Stromal cell of bone marrow (primary cell): ENCODE measurements at places on chromosomes 16 and 17.

- no peak for DNase-seq
These were observed 204.6 kb downstream of the SLC39A11 start for GRCh38 chr17:72887917-72888316.

DNA sequence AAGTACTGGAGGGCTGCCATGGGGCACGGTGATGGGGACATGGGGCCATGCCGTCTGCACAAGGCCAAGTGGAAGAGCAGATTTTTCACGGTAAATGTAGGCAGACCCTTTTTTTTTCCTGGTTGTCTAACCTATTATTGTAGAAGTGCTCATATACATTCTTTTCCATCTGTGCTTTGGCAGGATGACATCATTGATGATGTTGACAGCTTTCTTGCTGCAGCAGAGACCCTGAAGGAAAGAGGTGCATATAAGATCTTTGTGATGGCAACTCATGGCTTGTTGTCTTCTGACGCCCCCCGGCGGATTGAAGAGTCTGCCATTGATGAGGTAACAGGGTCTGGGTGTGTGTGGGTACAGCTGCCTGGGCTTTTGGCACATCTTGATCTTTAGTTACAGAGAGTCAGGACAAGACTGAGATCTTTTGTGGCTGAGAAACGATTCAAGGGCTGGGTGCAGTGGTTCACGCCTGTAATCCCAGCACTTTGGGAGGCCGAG is 23.3 kb upstream of the SLC5A10 start:
- no peak for DNase-seq

GRCh38 chr16:55401046-55401445 is 77.0 kb downstream of the IRX6 start:
- no peak for DNase-seq

GRCh38 chr17:31535581-31535981 is 144.1 kb downstream of the RAB11FIP4 start:
- DNase-seq = no peak

- no peak for DNase-seq
These were observed 28.5 kb downstream of the GLG1 start for GRCh38 chr16:74578433-74578832.

DNA sequence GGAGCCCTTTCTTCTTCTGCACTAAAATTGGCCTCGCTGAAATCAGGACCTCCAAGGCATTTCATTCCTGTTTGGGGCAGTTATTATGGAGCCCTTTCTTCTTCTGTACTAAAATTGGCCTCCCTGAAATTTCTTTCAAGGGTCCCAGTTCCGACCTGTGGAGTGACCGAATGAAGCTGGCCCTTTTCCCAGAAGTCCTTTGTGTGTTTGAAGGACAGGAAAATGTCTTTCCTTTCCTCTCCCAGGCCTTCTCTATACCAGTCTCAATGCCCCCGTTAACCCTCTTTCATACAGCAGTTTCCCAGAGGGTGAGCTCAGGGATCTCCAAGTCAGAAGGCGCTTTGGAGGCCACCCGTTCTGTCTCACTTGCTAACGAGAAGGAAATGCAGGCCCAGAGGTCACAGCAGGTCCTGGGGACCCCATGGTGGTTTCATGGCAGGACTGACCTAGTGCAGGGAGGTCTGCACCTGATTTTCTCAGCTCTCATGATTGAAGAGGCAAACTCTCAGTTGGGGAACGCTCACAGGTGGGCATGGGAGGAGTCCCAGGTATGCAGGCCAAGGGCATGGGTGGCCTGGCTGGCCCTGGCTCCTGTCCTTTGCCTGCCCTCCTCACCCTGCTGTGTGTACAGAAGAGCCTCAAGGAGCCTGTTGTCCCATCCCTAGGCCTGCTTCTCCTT is 37.1 kb upstream of the DOC2B start:
- DNase-seq = no peak

- DNase-seq = peak; percentile 95
These were observed 24.3 kb upstream of the LASP1NB start for GRCh38 chr17:38900978-38901656.

DNA sequence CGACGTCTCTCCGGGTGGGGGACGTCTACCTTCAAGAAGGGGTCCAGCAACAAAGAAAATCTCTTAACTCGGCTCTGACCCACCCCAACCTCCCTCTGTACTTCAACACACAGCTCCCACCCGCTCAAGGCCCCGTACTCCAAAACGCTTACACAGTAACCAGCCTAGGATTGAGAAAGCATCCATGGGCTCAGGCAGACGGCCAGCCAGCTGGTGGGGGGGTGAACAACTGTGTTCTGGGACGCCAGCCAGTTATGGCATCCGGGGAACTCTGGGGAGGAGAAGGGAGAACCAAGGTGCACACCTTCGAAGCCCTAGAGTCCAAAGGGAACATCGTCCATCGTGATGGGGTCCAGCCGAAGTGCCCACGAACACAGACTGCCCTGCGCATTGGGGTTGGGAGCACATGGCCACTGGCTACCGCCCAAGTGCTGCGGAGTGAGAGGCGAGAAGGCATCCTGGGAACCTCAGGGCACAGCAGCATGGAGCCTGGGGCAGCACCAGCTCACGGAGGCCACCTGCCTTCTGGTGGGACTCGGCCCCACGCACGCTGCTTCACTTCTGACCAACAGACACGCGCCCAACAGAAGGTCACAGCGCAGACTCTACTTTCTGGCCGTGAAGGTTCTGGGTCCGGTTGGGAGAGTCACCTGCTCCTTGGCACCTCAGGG is 14.3 kb downstream of the SLC16A3 start:
- peak; percentile 65 for DNase-seq

GRCh38 chr16:78352184-78352583 is 252.7 kb downstream of the WWOX start:
- no peak for DNase-seq

- DNase-seq = no peak
These were observed 17.7 kb downstream of the KNOP1 start for GRCh38 chr16:19700319-19700781.

DNA sequence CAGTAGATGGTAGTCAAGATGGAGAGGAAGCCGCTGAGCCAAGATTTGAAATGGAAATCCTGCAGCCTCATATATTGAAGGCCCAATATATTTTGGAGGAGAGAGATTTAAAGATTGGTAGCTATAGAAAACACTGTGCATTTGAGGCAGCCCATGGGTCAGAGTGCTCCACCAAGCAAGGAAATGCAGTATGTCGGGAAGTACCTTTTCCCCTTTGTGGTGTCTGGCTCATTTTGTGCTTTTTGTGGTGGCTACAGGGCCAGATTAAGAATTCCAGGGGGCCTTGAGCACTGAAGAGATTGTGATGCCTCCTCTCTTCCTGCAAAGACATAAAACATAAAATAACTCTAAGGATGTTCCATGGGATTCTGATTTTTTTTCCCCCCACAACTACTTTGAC is 39.6 kb downstream of the CDRT15 start:
- no peak for DNase-seq

DNA sequence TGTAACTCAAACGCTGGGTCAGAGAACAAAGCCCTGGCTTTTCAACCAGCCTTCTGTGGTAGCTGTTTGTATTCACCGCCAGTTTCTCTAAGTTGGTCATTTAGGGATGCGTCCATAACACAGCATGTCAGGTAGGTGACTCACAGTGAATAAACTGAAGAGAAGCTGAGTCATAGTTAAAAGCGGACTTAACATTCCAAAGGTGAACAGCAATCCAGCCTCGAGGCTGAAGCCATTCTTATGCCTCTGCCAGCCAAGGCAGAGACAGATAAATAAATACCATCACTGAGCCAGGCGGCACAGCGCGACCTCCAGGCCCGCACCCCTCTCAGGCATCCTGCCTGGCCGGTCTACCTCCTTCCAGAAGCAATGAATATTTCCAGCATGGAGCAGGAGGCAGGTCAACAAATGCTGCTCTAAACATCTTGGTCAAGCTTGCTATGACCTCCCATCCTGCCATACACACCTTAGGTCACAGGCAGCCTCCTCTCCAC is 12.4 kb upstream of the CACNG4 start:
- DNase-seq = peak; percentile 13

- DNase-seq = peak; percentile 55
These were observed 18.1 kb upstream of the RAB11FIP4 start for GRCh38 chr17:31373150-31374093.

- no peak for DNase-seq
These were observed 1.1 kb downstream of the METRNL start for GRCh38 chr17:83080579-83080857.

- peak; percentile 77 for DNase-seq
These were observed 6.6 kb upstream of the SMARCD2 start for GRCh38 chr17:63848834-63849689.

DNA sequence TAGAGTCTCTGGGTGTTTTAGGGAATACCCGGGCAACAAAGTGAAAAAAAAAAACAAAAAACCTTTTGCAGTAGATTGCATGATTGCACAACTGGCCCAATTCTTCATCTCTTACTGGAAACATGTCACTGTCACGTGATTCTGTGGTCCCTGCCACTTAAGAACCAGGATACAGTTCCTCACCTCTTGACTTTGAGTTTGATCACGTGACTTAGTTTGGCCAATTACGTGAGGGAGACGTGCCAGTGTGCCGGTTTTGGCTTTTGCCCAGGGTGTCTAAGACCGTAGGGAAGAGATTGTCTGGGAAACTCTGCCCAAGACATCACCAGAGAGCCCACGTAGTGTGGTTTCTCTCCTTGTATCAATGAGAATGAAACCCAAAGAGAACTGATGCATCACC is 88.7 kb downstream of the GRIN2A start:
- peak; percentile 47 for DNase-seq

DNA sequence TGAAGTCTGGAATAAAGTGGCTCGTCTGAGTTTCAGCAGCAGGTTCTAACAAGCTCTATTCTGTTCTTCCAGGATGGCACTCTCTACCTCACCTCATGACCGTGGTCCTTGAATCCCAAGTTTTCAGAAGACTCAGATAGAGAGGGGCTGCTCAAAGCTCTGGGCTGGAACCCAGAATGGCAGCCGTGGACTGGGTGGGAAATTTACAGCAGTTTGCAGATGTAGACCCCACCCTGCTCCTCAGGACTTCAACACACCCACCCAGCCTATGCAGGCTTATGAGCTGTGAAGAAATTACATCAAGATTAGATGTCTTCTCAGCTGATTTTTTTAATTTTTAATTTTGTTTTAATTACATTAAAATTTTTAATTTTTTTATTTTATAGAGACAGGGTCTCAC is 59.4 kb downstream of the METRNL start:
- no peak for DNase-seq

DNA sequence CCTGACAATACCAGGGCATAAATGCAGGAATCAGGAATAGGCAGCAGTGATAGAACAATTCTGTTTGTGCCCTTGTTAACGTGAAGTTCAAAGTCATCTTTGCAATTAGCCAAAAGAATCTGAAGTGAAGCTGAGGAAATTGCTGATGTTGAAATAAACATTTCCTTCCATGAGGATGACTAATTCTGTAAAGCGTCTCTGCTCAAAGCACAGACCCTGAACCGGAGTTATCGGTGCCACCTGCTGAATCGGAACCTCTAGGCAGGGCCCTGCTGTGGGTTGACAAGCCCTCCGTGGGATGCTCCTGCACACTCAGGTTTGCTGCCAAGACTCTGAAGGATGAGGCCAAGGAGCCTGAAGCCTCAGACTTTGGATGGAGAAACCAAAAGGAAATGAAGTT is 37.0 kb upstream of the CDH1 start:
- no peak for DNase-seq

DNA sequence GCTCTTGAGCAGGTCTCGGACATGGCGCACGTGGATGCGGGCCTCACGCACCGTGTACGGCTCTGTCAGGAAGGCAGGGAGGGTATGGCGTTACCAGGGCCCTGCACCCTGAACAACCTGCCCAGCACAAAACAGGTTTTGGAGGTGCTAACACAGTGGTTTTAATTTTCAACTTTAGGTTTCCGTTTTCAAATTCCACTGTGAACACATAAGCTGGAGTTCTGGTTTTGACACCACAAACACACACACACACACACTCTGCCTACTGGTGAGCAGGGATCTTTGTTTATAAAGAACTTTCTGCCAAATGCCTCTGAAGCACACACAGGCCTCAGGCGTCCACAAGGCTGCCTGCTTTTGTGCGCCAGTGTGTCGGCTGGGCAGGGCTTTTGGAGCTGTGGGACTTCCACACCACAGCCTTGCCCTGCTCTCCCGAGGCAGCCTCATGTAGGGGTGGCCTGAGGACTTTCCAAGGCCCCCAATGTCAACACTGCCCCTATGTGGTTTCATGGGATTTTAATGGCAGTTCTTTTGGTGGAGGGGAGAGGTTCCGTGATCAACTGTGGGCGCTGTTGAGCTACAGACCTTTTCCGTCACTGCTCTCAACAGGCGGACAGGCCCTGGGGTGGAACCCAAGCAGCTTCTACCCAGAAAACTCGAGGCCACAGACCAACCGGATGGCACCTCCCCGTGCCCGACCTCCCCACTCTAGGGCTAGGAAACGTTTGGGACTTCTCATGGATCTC is 9.4 kb downstream of the CLUH start:
- no peak for DNase-seq

DNA sequence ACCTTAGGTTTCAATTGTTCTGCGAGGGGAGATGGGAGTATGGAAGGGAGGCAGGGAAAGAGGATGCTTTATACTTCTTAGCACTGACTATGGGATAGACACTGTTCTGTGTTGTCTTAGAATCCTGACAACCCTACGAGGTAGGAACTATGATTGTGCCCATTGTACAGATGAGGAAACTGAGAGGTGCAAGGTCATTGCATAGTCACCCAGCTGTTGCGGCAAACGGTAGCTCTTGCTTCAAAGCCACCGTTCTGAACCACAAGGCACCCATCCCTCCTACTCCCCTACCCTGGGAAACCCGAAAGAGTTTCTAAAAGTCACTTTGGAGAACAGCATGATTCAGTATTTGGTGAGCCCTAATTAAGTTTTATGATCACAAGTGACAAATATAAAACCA is 7.5 kb downstream of the CCDC40 start:
- no peak for DNase-seq

GRCh38 chr17:80870401-80870800 is 121.2 kb upstream of the CHMP6 start:
- no peak for DNase-seq

DNA sequence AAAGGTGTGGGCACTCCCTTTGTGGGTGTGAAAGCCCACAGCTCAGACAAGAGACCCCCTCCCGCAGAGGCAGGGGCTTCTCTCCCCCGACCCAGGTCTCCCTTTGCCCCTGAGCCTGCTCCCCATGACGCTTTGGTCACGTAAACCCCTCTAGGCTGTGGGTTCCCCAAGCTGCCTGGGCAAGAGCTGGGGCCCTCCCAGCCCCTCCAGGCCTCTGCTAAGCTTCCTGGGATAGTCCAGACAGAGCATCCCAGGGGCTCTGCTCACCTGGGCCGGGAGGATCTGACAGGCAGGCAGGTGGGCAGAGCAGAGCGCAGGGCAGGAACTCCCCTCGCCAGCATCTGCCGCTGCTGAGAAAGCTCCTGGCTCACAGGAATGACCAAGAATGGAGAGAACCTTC is 177.3 kb downstream of the BANP start:
- DNase-seq = no peak
